SIG-M5 (cell line): ENCODE measurements at places on chromosomes 6 and 20.

GRCh38 chr6:72953971-72954381 lies 271.3 kb downstream of the KHDC1L start:
- no peak for DNase-seq

GRCh38 chr6:37788259-37788658 lies 31.3 kb upstream of the ZFAND3 start:
- no peak for DNase-seq

GRCh38 chr20:815914-816606 lies 17.5 kb upstream of the FAM110A start:
- DNase-seq, result no peak

- no peak for DNase-seq
Measured at GRCh38 chr6:7424967-7425807, 35.6 kb downstream of the RIOK1 start.

DNA sequence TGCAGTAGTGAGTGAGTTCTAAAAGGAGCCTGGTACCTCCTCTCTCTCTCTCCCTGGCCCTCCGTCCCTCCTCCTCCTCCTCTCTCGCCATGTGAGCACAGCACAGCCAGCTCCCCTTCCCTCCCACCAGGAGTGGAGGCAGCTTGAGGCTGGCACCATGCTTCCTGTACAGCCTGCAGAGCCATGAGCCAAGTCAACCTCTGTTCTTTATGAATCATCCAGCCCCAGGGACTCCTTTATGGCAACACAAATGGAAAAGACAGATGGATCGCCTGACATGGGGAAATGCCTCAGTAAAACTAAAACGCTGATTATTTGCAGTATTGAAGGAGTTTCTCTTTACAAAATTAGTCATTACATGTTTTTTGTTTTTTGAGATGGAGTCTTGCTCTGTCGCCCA lies 233.7 kb upstream of the ARID1B start:
- no peak for DNase-seq

DNA sequence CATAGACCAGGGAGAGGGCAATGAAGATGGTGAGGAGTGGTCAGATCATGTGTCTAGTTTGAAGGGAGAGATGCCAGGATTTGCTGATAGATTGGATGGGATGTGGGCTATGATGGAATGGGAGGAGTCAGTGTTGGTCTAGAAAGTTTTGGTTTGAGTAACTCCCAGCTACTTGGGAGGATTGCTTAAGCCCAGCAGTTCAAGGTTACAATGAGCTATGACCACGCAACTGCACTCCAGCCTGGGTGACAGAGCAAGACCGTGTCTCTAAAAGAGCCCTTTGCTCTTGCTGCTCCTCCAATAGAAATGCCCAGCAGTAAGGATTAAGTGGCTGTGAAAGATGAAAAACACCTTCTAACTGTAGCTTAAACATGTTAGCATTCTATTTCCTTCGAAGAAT lies 18.2 kb upstream of the LAMP5 start:
- DNase-seq, result no peak

- DNase-seq, result no peak
Measured at GRCh38 chr6:142545147-142545546, 243.3 kb downstream of the ADGRG6 start.

DNA sequence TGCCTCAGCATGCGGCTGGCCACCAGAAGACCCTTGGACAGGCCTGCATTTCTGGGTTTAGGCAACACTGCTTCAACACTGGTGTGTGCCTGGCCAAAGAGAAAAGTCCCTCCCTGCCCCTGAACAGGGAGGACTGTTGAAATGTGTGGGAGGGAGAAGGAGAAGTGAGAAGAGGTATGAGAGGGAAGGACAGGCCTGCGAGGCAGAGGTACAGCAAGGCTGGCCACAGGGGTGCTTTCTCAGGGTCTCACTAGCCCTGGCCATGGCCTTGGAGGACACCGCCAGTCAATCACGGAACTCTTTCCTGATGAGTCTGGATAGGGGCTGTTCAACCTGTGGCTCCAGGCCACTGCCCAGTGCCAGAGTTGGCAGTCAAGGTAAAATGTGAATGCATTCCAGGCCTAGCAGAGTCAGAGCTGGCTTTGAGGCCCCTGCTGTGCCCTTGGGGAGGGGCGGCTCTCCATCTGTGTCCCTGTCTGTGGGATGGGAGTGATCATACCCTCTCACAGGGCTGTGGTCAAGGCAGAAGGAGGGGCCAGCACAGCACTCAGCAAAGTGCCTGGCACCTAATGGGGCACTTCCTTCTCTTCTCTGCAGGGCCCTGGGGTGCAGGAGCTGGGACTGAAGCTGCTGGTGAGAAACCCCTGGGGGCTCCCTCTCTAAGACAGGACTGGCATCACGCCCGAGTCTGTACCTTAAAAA lies 43.2 kb upstream of the CDH22 start:
- DNase-seq, result no peak

GRCh38 chr20:37209661-37210314 lies 30.4 kb upstream of the MROH8 start:
- no peak for DNase-seq

DNA sequence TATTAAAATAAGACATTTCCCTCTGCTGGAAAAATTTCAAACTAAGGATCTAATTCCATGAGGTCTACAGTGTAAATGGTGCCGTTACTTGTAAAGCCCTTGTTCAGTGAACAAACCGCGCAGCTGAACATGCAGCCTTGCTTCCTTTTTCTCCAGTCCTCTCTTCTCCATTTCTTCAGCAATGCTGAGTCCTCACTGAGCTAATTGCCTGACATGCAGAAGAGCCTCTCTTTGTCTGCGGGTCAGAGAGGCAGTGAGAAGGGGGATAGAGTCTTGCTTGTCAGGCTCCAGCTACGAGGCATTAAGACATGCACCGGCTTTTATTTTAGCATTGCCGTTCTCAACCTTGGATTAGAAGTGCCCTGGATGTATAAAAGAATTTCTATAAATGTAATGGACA lies 25.7 kb downstream of the ZDHHC14 start:
- no peak for DNase-seq

DNA sequence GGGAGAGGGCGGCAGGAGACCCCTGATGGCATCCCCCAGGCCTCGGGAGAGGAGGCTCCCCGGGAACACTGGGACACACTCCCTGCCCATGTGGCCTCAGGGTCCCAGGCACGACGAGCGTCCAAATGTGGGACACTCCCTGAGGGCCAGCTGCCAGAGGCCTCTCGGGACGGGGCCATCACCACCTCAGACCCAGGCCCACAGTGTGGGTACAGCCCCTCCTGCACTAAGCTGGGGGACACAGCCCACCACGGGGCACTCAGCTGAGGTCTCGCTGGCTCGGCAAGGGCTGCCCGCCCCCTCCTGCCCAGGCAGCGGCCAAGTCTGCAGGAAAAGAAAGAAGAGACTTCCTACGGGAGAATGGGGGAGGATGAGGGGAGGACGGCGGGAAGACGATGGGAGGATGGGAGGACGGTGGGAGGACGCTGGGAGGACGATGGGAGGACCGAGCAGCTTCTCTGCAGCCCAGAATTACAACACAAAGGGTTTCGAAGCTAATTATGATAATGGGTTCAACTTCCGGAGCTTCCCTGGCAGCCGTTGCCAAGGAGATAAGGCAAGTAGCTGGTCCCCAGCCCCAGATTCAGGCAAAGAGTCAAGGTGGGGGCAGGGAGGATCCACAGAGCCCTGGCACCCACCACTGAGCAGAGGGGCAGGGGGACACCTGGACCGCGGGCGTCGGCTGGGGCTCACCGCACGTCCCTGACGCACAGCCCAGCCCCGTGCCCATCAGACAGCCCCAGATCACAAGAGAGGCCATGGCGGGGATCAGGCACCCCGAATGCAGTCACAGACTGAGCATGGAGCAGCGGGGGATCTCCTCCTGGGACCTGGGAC lies 17.5 kb downstream of the KCNQ2 start:
- no peak for DNase-seq

- DNase-seq, result no peak
Measured at GRCh38 chr20:7113577-7114466, 346.3 kb downstream of the BMP2 start.

DNA sequence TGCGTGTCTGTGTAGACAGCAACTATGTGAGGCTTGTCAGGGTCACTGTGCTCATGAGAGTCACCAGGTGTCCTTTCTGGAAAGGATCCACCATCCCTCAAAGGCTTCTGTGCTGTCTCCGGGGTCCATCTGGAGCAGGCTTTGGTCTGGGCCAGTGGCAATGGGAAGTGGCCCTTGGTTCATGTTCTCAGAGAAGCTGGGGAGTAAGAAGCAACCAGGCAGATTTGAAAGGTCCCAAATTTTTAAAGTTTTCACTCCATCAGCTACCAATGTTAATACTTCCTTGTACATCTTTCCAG lies 68.2 kb downstream of the GCNT2 start:
- DNase-seq, result no peak

GRCh38 chr6:25934735-25935313 lies 4.3 kb upstream of the SLC17A2 start:
- DNase-seq, result no peak

DNA sequence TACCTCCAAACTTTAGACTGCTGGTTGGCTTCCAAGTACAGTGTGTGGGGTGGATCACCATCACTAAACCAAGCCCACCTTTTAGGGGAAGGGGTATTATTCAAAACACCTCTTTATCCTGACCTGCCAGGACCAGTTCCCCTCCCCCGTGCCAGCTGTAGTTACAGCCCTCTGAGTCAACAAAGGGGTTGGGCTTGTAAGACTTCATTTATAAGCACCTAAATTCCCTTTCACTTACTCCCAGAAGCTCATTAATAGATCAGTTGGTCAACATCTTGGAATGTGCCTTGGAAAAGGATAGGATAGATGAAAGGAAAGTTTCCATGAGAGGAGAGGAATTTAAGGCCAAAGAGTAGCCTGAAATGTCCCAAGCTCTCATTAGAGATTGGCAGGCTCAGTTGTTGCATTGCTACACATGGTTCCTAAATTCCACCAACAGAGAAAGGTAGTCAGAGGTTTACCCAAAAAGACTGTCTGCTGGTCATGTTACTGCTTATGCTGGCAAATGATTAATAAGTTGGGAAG lies 59.2 kb downstream of the TNFAIP3 start:
- no peak for DNase-seq

- no peak for DNase-seq
Measured at GRCh38 chr6:73888050-73888449, 192.0 kb downstream of the CD109 start.

GRCh38 chr6:55841341-55841740 lies 34.0 kb downstream of the BMP5 start:
- no peak for DNase-seq

DNA sequence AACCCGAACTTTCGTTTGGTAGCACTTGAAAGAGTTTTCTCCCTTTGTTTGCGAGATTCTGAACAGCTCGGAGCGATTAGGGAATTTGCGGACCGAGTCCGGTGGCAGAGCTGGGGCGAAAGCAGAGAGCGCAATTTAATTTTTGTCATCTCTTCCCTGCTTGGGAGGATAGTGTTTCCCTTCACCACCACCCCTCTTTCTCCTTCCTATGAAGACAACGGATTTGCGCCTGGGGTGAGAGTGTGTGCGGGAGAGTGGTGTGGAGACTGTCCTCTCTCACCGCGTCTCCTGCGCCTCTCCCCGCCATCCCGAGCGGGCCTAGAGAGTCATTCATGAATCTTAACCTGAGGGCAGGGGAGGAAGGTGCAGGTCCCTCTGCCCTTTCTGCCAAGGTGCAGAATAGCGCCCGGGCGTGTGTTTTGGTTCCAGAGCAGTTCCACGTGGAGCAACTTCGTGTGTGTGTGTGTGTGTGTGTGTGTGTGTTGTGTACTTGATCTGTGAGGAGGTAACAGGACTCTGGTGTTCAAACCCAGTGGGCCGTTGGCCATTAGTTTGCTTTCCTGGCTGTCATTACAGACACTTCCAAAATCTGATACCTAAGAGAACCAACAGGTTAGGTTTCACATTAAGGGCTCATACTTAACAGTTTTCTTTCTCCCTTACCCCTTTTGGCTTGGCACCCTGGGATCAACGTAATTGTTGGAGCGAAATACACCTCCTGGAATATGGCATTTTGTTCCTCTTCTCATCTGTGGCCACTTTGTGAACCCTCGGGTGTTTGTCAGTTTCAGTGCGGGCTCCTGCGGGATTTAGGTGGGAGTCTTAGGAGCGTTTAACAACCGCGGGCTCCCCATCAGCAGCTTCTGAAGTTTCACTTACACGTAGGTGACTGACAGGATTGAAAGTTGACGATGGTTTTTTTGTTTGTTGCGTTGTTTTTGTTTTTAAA lies 1.8 kb downstream of the EYA4 start:
- DNase-seq, result no peak

- no peak for DNase-seq
Measured at GRCh38 chr6:3163248-3163594, 5.9 kb upstream of the TUBB2A start.

GRCh38 chr6:78629836-78630235 lies 237.5 kb upstream of the IRAK1BP1 start:
- DNase-seq, result no peak

GRCh38 chr6:140182821-140183220 lies 808.4 kb upstream of the CITED2 start:
- DNase-seq, result no peak

GRCh38 chr6:24255676-24256075 lies 102.2 kb downstream of the DCDC2 start:
- no peak for DNase-seq

- no peak for DNase-seq
Measured at GRCh38 chr6:106547601-106548453, 81.5 kb downstream of the RTN4IP1 start.

GRCh38 chr6:26205625-26206574 lies 118.7 kb downstream of the HFE start:
- peak; percentile 97 for DNase-seq
